Cortex of kidney (tissue), 1 donor: ENCODE measurements at places on chromosomes 1 and 21.

- no peak for DNase-seq
Observed at GRCh38 chr1:91007092-91007491, 14.7 kb downstream of the ZNF644 start.

- DNase-seq = no peak
Observed at GRCh38 chr1:73564294-73564693, 633.7 kb downstream of the LRRIQ3 start.

- DNase-seq = no peak
Observed at GRCh38 chr1:32890516-32891240, 4.4 kb downstream of the HPCA start.

DNA sequence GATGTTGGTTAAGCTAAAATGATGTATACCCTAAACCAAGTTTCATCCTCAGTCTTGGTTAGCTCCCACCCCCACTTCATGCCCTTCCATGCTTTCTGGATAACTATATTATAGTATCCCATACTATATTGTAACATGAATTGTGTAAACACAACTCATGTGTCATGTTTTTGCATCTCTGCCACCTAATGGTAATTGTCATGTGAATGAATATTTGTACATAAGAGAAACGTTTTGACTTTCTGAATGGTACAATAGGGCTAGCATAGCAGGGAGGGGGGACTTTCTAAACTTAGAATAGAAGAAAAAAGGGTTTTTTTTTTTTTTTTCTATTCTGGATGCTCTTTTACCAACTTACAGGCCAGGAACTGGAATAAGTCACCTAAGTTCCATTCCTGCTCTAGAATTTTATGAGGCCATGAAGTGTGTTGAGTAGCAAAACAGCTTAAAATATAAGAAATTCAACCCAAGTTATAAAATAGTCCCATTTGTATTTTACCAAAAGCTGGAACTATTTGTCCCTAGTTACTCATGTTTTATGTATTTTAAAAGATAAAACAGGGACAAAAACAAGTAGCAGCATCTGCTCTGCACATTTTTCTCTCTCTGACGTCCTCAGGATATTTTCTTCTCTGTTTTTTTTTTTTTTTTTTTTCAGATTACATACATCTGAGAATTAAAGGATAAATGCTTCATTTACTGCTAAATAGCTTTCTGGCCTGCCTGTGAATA is 77.4 kb downstream of the HLX start:
- DNase-seq = no peak

DNA sequence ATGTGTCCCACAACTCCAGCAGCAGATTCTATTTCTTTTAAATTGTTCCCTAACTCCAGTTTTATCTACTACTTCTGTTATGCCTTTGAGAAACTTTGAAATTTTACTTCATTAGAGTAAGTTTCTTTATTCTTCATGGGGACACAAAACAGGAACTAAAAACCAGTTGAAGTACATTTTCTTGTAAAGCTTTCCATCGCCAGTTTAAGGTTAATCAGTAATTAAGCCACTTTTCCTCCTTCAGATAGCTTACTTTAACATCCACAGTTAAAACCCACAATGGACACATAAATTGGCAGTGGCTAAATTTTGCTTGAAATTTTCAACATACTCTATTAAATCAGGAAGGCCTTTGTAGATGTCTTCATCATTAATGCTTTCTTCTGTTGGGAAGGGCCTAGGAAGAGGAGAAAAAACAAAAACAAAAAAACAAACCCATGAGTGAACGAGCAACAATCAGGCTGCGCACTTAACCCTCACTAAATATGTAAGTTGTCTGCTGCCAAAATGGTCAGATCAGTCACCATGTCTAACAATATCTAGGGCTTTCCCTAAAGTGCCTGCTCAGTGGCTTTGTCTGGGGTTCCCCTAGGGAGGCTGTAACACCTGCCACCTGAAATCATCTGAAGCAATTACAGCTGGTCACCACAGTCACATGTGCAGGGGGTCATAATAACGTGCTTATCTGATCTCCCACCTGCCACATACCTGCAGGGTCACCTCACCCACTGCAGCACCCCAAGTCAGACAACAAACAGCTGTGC is 187.9 kb downstream of the VAV3 start:
- DNase-seq = no peak

- DNase-seq = no peak
Observed at GRCh38 chr1:218660678-218661053, 315.5 kb downstream of the TGFB2 start.

- DNase-seq = no peak
Observed at GRCh38 chr1:204507317-204508105, 8.7 kb upstream of the MDM4 start.

- no peak for DNase-seq
Observed at GRCh38 chr21:21750124-21750825, 752.1 kb downstream of the NCAM2 start.

DNA sequence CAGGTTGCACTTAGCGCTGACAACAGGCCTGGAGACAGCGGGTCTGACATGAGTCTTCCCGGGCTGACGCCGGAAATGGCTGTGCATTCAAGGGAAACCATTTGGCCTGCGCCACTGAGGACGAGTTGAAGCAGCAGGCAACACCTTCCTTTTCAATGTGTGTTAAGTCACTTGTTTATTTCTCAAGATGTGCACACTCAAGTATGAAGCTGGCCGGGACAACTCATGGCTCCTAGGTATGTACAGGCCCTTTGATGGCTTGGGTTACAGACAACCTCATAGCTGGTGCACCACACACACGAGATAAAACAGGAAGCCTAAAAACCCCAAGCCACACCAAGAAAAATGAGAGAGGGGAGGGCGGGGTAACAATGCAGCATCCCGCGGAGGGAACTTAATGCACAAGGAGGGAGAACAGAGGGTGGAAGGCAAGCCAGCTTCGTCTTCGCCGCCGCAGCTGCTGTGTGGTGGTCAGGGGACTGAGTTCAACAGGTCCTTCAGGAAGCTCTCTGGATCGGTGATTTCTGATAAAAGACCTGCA is 118.0 kb upstream of the IFFO2 start:
- no peak for DNase-seq

DNA sequence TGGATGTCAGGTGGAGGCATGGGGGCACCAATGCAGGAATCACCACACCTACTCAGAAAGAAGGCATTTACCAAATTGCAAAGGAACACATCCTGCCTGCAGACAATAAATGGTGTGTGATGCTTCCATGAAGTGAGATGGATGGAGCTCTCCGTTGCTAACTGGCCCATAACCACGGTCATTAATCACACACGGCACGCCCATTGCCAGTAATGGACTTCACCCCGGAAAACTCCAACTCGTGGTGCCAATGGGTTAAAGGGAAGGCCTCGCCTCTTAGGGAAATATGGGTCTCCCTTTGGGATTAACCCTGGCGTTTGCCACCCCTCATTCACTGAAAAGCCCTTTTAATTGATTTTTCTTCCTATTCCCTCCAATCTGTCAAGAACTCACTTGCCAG is 443.1 kb upstream of the DAB1 start:
- no peak for DNase-seq

DNA sequence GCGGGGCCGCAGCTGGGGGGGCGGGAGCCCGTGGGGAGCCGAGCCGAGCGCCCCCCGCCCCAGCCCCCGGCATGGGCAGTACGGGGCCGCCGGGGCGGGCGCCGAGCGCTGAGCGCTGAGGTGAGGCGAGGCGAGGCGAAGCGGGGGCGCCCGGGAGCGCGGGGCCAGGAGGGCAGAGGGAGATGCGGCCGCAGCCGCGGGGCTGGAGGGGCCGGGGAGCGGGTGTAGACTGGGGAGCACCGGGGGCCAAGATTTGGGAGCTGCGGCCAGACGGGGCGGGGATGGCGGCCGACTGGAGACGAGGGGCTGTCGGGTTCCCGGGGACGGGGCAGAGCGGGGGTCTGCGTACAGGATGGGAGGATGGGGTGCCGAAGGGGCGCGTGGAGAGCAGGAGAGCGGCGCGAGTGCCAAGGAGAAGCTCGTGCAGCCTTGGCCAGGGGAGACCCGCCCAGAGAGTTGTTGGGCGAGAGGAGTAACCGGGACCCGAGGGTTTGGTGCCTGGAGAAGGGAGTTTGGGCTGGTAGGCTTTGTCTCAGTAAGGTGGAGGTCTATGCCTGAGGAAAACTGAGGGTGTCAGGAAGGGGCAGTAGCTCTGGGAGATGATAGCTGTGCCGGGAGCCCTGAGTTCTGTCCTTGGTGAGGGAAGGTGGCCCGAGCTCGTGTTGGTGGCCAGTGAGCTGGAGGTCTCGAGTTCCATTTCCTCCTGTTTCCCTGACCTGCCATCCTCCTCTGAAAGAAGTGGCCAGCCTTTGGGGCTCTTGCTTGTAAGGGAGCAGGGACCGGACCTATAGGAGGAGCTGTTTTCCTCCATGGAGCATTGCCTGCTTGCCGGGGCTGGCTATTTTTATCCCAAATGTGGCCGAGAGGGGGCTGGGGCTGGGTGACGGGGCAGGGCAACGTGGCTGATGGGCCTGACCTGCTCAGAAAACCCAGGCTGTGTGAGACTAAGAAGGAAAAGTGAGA is 539 bp downstream of the ATP8B2 start:
- no peak for DNase-seq

DNA sequence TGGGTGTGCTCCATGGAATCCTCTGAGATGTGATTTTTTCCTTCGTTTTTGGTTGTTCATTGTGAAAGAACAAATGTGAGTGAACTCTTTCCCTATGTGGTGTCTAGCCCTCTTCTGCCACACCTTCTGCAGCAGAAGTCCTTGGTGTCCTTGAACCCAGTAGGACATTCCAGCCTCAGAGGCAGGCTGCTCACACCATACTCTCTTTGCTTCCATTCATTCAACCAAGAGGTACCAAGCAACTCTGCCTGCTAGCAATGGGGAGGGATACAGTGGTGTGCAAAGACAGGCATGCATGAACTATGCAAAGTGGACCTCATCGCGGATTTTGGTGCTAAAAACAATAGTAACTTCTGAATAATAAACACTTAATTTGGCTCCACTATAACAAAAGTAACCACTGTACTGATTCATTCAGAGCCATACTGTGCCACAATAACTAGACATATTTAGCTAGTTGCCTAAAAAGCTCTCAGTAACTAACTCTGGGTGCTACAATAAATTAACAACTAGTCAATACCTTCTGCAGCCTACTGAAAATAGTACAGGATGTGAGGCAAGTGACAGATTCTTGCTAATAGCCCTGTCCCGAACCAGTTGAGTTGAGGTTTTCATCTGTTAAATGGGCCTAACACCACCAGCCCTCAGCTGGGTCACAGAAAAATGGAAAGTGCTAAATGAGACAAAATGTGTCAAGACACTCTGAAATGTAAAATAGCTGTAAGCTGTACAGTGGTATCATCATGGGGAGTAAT is 155.4 kb downstream of the SLC45A1 start:
- DNase-seq = no peak

- DNase-seq = no peak
Observed at GRCh38 chr1:200302921-200303290, 106.9 kb downstream of the ZNF281 start.

DNA sequence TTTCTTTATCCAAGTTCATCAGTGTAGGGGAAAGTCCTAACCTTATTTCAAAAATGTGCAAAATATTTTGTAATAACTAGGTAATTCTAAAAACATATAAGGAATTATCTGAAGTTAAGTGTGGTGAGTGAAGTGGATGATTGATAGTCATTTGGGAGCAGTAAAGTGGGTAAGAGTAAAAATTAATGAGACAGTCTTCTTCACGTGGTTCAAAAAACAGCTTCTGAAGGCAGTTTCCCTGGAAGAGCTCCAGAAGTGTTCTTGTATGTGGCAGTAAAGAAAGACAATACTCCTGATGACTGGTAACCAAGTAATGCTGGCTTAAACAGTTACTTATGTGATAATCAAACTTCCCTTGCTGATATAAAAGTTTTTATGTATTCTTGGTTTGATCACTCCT is 50.3 kb downstream of the LEPR start:
- no peak for DNase-seq

DNA sequence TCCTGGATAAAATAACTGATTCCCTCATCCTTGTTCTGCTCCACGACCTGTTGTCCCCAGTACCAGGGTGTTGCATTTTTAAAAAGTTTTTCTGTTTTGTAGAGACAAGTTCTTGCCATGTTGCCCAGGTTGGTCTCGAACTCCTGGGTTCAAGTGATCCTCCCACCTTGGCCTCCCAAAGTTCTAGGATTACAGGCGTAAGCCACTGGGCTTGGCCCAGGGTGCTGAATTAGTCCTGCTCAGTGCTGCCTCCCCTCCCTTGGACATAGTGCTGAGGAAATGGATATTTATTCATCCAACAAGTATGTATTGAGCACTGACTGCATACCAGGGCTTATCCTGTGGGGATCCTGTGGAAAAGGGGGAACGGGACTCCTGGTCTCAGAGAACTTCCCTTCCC is 126.4 kb downstream of the PTPRU start:
- DNase-seq = no peak

GRCh38 chr1:243848858-243849420 is 1.1 kb downstream of the AKT3 start:
- no peak for DNase-seq

DNA sequence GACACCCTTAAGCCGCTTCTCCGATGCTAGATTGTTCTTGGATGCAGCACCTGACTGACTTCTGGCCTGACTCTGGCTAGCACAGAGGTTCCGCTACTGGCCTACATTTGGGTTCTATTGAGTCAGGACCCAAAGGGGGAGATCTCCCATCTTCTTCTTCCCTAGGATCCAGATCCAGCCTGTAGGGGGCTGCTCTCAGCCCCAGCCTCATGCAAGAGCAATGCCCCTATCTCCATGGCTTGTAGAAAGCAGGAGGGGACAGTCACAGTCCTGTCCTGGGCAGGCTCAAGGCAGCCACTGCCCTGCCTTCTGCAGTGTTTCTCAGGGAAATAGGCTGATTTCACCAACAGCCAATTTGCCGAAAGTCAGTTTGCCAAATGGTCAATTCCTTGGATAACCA is 6.3 kb upstream of the ADAR start:
- no peak for DNase-seq

DNA sequence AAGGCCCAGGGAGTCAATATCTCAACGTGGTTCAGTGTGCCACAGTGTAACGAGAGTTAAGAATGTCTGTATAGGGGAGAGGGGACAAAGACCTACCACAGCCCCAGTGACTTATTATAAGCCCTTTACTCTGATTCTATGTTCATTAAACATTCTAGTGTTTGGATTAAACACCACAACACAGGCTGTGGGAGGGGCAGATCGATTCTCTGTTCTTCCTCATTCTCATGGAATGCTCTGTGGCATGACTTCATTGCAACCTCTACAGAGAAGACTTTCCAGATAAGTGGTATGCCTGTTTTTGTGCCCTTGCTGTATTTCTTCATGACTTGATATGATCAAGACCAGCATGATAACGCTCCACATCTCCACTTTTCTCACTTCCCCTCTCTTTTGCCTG is 39.0 kb upstream of the CD5L start:
- no peak for DNase-seq

DNA sequence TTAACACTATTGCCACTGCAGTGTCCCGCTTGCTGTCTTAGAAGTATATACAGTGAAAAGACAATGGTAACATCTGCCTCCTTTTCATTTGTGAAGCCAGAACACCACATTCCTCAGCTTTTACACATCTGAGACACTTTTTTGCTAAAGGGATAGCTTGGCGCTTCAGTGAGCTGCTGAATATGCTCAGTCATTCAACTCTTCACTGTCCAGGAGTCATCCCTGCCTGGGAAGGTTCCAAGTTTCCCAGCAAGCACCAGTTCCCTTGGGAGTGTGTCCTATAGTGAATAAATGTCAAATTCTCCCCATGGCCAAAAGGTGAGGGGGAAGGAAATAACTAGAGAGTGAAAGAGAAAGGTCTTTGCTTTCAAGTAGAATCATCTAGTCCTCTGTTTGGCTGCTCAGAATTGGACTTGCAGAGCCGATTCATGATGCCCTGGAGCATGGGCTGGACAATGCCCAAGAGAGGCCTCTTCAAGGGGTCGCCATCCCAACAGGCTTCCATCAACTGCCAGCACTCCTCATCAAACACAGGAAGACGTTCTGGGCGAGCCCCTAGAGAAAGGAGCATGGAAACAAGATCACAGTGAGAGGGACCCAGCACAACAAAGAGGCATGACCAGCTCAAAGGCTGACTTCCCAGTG is 25.5 kb upstream of the RBBP5 start:
- DNase-seq = no peak
